ENCODE measurements at places on chromosomes 3 and 15. TPM values are rescaled to one million over a fixed set of nuclear protein-coding genes. Genes with fewer than 3 reads are reported as not detected.

CATSPER2 gene
- 10.1 TPM for total RNA-seq

TRIM59 gene
- total RNA-seq, result 11.4 TPM

CIDEC gene
- total RNA-seq, result not detected

NLGN1 gene
- total RNA-seq, result 11.7 TPM

STRIT1 gene
- 4.9 TPM for total RNA-seq

ZNF80 gene
- total RNA-seq, result 0.62 TPM

C3orf80 gene
- 0.68 TPM for total RNA-seq

C3orf18 gene
- total RNA-seq, result 11.0 TPM

KNG1 gene
- total RNA-seq, result 0.91 TPM

C3orf85 gene
- not detected for total RNA-seq

ELP6 gene
- total RNA-seq, result 34.7 TPM

GRIP2 gene
- 0.27 TPM for total RNA-seq

SEMA6D gene
- 9.8 TPM for total RNA-seq

CX3CR1 gene
- 3.4 TPM for total RNA-seq

RARB gene
- 17.2 TPM for total RNA-seq

IL12A gene
- total RNA-seq, result 1.3 TPM

MGA gene
- total RNA-seq, result 42.9 TPM

GOLGA6C gene
- total RNA-seq, result not detected

INSYN1 gene
- total RNA-seq, result 17.3 TPM

GPR15 gene
- not detected for total RNA-seq

TMCO5A gene
- total RNA-seq, result not detected

CPNE9 gene
- total RNA-seq, result not detected

ZNF660 gene
- total RNA-seq, result 2.4 TPM

HSPBAP1 gene
- total RNA-seq, result 9.3 TPM

SRGAP3 gene
- total RNA-seq, result 23.6 TPM

VWA5B2 gene
- total RNA-seq, result 0.46 TPM

SLC12A8 gene
- total RNA-seq, result 16.4 TPM

BOC gene
- total RNA-seq, result 41.4 TPM

ROPN1B gene
- 27.8 TPM for total RNA-seq

SLC6A20 gene
- 1.6 TPM for total RNA-seq

PLD1 gene
- 15.8 TPM for total RNA-seq

RHOV gene
- total RNA-seq, result 5.9 TPM

IQCH gene
- 9.5 TPM for total RNA-seq

ACSBG1 gene
- 7.4 TPM for total RNA-seq

All from prostate gland (tissue), 2 donors.